ENCODE measurements at places on chromosomes 3 and 15.

- DNase-seq, result no peak
Measured at GRCh38 chr3:126952261-126952982, 30.5 kb upstream of the PLXNA1 start.

GRCh38 chr15:68310178-68310803 is 32.7 kb downstream of the FEM1B start:
- no peak for DNase-seq

DNA sequence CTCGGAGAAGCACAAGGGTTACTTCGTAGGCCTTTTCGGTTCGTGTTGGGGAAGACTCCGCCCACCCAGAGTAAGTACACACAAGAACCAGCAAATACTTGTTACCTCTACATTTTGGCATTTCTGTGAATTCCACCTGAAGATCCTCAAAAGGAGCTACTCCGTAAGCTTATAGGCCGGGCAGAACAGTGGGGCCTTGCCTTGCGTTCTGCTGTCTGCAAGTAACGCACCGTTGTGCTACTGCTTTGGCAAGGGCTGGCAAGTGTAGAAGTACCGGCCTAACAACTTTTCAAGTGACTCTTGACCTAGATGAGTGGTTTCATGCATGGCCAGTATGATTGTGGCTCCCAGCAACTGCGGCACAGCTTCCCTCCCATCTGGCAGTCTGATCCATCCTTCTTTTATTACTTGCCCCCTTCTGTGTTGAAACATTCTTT is 6.4 kb upstream of the DNAAF4 start:
- no peak for DNase-seq

- DNase-seq, result no peak
Measured at GRCh38 chr15:22908830-22909229, 70.4 kb downstream of the NIPA2 start.

GRCh38 chr3:37053337-37053736 is 60.0 kb downstream of the MLH1 start:
- DNase-seq, result no peak

DNA sequence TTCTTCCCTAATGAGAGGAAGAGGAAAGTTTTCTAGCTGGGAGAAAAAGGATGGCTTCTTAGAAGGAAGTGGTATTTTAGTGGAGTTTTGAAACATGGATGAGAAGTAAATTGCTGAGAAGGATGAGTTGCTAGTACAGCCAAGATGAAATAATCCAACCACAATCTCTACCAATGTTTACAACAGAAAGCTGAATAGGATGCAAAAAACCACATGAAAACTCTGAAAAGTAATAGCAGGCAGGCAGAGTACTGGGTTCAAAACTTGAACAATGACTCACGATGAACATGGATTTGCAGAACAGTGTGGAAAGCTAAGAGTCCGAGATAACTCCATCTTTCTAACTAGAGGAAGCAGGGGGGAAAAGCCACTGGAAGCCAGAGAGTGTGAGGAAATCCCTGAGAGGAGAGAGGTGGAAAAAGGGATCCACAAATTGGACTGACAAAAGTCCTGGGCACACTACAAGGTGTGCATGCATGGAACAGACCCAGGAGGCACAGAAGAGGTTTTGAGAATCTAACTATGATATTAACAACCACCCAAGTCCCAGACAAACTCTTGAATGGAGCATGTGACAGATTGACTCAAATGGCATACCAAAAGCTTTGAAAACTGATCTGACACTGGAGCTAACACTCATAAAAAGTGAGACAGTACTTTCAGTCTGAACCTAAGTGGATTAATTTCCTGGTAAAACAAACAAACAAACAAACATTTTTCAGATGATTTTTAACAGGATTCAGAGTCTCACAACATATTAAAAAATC is 76.7 kb downstream of the ST6GAL1 start:
- DNase-seq, result no peak

- DNase-seq, result no peak
Measured at GRCh38 chr15:69127306-69127705, 33.1 kb upstream of the GLCE start.

- DNase-seq, result no peak
Measured at GRCh38 chr3:133112666-133113065, 74.5 kb downstream of the TMEM108 start.

- DNase-seq, result no peak
Measured at GRCh38 chr3:150388498-150389418, 19.3 kb upstream of the TSC22D2 start.

DNA sequence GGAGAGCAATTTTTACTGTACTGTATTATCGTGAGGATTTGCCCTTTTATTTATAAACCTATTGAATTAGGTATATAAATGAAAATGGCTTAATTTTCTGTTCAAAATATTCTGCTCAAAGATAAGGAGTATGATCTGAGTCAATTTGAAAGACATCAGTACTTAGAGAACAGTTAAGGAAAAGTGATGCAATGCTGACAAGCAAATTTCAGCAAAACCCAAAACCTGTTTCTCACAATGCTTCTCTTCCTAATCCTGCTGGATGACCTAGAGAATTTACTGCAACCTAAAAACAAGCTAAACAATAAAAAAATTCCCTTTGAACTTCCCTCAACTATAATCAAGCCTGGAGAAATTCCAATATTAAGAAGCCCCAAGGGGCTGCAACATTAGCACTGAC is 82.7 kb downstream of the RFX7 start:
- DNase-seq, result no peak

DNA sequence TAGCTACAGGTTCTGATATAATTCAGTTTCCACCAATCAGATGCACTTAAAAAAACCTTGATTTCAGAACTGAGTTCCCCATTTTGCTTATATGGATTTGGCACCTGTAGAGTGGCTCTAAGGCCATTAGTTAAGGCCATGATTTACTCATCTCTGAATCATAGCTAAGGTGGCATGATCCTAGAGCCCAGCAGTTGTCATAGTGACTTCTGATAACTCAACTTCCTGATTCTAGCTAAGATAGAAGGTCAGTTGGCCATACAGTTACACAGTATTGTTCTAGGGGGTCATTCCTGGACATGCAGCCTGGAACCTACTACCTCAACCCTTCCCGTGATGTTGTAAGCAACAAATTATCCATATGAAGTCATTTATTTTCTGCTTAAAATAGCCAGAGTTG is 15.9 kb upstream of the TMEM87A start:
- no peak for DNase-seq

GRCh38 chr3:59186725-59187124 is 136.9 kb upstream of the CFAP20DC start:
- DNase-seq, result no peak

GRCh38 chr3:182789371-182789770 is 3.9 kb upstream of the ATP11B start:
- no peak for DNase-seq

GRCh38 chr15:101781928-101782327 is 21.4 kb upstream of the OR4F6 start:
- no peak for DNase-seq

DNA sequence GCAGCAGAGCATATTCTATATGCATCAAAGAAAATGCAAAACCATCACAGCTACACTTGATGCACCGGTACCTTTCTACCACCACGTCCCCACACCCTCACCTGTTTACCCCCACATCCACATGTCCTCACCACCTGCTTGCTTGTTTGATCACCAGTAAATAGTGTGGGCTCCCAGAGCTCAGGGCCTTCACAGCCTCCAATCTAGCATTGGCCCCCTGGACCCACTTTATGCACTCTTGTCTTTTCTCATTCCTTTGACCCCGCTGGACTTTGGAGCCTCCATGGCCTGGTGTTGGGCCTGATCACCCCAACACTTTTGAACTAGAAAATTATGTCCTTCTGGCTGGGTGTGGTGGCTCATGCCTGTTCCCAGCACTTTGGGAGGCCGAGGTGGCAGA is 190.1 kb downstream of the PDE8A start:
- DNase-seq, result no peak

DNA sequence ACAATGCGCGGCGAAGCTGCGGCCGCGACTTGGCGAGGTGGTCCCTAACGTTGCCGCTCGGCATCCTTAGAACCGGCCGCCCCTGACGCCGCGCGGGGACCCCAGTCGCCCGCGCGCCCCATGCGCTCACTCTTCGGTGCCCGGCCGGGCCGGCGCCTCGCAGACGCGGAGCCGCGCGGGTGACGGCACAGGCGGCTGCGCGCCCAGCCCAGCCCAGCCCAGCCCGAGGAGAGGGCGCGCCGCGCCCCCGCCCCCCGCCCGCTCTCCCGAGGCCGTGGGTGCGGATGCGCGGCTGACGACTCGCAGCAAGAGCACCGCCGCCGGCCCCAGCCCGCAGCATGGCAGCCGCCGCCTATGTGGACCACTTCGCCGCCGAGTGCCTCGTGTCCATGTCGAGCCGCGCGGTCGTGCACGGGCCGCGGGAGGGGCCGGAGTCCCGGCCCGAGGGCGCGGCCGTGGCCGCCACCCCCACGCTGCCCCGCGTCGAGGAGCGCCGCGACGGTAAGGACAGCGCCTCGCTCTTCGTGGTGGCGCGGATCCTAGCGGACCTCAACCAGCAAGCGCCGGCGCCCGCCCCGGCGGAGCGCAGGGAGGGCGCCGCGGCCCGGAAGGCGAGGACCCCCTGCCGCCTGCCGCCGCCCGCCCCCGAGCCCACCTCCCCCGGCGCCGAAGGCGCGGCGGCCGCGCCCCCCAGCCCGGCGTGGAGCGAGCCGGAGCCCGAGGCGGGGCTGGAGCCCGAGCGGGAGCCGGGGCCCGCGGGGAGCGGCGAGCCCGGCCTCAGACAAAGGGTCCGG is 437 bp downstream of the KLF13 start:
- no peak for DNase-seq

DNA sequence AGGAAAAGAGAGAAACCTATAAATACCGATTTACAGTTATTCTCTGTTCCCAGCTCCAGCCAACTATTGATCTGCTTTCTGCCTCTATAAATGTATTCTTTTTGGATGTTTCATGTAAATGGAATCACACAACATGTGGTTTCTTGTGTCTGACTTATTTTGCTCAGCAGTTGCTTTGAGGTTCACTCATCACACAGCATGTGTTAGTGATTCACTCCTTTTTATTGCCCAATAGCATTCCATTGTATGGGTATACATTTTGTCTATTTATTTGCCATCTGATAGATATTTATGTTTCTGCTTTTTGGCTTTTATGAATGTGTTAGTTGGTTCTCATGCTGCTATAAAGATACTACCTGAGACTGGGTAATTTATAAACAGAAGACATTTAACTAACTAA is 23.6 kb downstream of the CCR1 start:
- no peak for DNase-seq

DNA sequence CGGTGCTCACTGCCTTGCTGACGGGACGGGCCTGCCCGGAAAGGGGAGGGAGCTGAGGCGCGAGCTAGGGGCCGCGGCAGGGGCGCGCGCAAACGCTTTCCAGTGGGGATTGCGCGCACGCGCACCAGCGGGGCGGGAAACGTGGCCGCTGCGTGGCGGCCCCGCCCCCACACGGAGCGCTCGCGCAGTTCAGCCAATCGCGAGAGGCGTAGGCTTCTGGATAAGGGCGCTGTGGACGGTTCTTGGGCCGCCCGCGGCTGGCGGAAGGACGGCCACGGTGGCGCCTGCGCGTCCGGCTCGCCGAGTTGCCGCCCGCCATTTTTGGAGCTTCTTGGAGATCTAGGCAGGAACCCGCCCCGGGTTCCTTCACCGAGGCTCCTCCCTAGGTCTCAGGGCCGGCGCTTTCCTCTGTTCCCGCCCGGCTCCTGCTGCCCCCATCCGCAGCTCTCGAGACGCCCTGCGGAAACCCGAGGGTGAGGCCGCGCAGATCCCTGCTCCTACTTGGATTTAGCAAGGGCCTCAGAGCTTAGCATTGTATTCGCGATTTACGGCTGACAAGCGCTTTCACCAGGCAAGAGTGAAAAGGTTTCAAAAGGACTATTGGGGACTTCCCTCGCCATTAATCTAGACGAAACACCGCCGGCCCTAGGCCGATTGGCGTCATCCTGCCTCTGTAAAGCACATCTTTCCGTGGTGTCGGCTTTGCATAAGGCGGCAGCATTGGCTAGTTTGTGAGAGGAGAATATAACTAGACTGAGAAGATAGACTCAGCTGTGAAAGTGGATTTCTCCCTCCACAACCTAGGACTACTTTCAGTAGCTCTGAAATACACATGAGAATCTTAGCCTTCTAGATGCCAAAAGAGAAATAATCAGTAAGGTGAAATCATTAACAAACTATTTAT is 496 bp upstream of the STAG1 start:
- DNase-seq, result peak; percentile 98
